Karpas-422 (cell line): ENCODE measurements at places on chromosomes 2 and 18. TPM values are rescaled to one million over a fixed set of nuclear protein-coding genes. Genes with fewer than 3 reads are reported as not detected.

Gene MPP4
- 0.45 TPM in 1 of 2 replicates, not detected in the other for total RNA-seq

Gene FAM228A
- total RNA-seq, result 0.25 TPM in 1 of 2 replicates, not detected in the other

Gene LINC00305
- 5.1 and 11.2 TPM in 2 replicates for total RNA-seq

- DNase-seq, result no peak
These were observed 48.6 kb downstream of the SH3RF3 start for GRCh38 chr2:109177635-109178034.

GRCh38 chr2:201158111-201158929 is 24.6 kb upstream of the CASP10 start:
- peak; percentile 91 for DNase-seq

- DNase-seq, result no peak
These were observed 104.9 kb upstream of the LHCGR start for GRCh38 chr2:48860380-48860779.

DNA sequence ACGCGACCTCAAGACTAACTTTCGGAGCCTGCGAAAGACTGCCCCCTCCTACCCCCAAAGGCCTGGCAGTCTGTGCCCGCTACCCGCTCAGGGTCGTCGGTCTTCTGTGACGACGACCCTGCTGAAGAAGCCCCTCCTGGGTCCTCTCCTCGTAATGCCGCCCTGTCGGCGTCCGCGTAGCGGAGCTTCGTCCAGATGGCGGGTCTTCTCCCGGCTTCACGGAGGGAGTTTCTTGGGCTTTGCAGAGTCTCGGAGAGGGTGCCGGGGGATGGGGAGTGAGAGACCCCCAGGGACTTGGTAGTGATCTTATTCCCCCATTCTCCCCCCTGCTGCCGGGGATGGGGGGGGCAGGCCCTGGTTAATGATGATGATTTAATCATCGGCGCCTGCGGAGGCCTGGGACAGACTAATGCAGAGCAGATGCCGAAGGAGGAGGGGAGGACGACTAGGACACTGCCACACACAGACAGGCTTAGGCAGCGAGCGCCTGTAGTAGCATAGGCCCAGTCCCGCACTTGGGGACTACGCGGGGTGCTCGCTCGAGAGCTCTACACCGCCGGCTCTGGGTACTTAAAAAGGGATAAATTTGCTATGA is 528 bp upstream of the PCGF1 start:
- DNase-seq, result no peak

- no peak for DNase-seq
These were observed 90.7 kb downstream of the DPP4 start for GRCh38 chr2:161983331-161983651.

DNA sequence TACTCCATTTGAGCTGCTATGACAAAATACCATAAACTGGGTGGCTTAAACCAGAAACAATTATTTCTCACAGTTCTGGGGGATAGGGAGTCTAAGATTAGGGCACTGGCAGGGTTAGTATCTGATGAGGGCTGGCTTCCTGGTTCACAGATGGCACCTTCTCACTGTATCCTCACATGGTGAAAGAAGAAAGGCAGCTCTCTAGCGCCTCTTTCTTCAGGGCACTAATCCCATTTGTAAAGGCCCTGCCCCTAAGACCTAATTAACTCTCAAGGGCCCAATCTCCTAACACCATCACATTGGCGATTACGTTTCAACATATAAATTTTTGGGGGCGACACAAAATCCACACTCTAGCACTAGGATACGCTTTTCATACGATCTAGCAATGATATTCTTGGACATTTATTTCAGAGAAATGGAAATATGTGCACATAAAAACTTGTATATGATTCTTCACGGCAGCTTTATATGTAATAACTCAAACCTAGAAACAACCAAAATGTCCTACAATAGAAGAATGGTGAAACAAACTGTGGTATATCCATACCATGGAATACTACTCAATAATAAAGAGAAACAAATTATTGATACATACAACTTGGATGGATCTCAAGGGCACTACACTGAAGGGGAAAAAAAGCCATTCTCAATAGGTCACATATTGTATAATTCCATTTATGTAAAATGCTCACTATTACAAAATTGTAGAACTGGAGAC is 111.0 kb downstream of the BCL2L11 start:
- peak; percentile 46 for DNase-seq
